T-helper 2 cell (primary cell): ENCODE measurements at places on chromosomes 4 and X.

GRCh38 chrX:149759824-149760223 lies 14.0 kb upstream of the HSFX1 start:
- no peak for DNase-seq

DNA sequence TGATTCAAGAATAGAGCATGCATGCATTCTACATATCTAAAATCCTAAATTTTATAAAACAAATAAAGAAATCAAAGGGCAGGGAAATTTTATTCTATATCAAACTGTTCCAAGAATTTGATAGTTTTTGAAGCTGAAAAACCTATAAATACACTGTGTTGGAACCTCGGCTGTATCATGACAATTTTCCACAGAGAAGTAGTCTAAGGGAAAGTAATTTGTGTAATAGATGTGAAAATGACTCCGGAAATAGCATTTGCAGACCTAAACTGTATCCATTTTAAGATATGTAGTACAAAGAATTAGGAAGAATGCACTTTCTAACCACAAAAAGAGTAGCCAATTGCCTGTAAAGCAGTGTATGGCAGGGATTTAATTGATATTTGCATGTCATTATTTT lies 112.5 kb upstream of the WDR17 start:
- no peak for DNase-seq

DNA sequence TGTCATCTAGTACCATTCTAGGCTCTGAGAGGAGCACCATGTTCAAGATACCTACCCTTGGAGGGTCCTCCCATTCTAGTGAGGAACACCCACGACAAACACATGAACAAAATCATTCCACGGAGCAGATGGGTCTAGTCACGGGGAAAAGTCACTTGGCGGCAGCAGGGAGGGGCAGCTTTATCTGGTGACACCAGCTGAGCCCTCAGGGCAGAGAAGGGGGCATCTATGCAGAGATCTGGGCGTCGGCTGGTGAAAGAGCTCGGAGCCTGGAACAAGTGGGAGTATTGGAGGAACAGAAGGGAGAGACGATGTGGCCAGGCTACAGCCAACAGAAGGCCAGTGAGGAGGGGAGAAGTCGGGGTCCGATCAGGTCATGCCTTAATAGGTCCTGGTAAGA lies 11.9 kb upstream of the PDHA1 start:
- no peak for DNase-seq

GRCh38 chrX:7294483-7294882 lies 146.5 kb upstream of the PUDP start:
- no peak for DNase-seq

GRCh38 chr4:40276546-40276945 lies 58.6 kb upstream of the CHRNA9 start:
- DNase-seq: no peak

DNA sequence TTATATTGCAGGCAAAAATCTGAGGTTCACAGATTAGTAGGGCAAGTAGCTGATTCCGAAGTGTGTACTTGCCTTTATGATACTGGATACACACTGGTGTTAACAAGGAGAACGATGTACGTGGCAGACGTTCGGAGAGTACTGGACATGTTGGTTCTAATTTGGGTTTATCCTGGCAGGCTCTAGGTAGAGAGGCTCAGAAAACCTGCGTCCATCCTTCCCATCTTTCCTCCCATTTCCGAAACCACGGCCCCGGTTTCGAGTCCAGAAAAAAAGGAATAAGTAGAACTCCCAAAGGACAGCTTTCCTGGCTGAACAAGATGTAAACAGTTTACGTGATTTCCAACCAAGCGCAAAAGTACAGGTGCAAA lies 351 bp upstream of the SLC30A9 start:
- DNase-seq: no peak

GRCh38 chr4:162841753-162842152 lies 324.9 kb downstream of the NAF1 start:
- no peak for DNase-seq

GRCh38 chr4:71553605-71554004 lies 214.8 kb downstream of the SLC4A4 start:
- no peak for DNase-seq

- DNase-seq: no peak
Observed at GRCh38 chr4:188821500-188821899, 682.3 kb downstream of the TRIML1 start.

DNA sequence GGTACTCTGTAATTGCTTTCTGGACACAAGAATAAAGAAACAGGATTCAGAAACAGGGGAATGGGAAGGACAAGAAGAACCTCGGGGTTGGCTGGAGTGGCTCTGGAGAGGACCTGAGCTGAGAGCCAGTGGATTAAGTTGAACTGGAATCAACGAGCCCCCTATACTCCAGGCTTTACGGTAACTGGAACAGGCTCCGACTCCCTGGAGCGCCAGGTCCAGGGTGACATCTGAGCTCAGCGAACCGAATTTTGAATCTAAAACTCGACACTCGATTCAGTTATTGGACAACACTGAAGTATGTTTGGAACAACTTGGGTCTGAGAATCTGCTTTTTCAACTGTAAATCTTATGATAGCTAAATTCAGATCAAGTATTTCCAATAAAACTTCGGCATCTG lies 23.9 kb downstream of the HMX1 start:
- DNase-seq: no peak

DNA sequence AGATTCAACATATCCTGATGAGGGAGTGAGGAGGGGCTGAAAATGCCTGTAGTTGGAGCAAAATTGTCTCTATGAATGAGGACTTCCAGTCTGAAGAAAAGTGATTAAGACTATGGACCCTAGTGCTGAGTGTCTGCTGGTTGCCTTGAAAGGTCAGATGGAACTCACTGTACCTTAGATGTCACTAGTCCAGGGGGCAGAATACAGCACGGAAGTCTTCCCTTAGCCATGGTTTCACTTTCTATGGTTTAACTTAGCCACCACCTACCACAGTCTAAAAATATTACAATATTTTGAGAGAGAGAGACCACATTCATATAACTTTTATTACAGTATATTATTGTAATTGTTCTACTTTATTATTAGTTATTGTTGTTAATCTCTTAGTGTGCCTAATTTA lies 223.1 kb downstream of the FMR1NB start:
- DNase-seq: no peak

GRCh38 chr4:16116493-16116990 lies 32.7 kb upstream of the PROM1 start:
- no peak for DNase-seq

- no peak for DNase-seq
Observed at GRCh38 chrX:140608111-140608510, 101.4 kb upstream of the LINC00632 start.

DNA sequence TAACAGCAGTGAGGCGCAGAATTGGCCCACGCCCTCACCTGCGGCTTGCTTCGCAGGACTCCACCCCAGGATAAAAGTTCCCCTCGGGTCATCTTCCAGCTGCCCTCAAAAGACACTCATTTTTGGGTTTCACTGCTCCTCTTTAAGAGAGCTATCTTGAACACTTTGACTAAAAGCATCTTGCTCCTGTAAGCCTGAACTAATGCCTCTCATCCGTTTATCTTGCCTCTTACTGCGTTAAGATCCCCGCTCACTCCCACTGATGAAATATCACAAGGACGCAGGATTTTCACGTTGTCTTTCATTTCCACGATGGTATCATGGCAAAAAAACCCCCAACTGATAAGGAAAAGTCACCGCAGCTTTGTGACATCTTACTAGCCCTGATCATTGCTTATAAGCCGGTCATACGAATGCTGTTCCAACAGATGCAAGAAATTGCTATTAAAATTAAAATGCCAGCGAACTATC lies 591 bp upstream of the ACSL4 start:
- no peak for DNase-seq

GRCh38 chr4:136357556-136357955 lies 1174.7 kb downstream of the PCDH18 start:
- DNase-seq: no peak

DNA sequence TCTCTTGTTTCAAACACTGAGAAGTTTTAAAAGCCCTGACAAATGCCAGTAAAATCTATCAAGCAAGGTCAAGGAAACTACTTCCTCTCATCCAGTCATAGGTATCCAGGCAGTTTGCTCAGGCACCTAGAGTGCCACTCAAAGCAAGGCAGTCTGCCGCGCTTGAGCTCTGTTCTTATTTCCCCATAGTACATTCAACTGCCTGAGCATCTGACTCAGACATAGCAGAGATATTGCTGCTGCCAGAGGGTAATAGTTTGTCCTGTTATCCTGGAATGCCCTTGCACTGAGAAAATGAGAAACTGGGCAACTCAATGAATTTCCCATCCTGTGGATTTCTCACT lies 16.1 kb upstream of the ATP8A1 start:
- peak; percentile 7 for DNase-seq

- no peak for DNase-seq
Observed at GRCh38 chr4:189785257-189785656, 155.4 kb upstream of the FRG1 start.

GRCh38 chr4:67746797-67747495 lies 7.2 kb downstream of the GNRHR start:
- no peak for DNase-seq

- DNase-seq: no peak
Observed at GRCh38 chrX:119817130-119817690, 25.8 kb upstream of the RPL39 start.

- DNase-seq: no peak
Observed at GRCh38 chr4:1872870-1873269, 1.7 kb downstream of the NSD2 start.

DNA sequence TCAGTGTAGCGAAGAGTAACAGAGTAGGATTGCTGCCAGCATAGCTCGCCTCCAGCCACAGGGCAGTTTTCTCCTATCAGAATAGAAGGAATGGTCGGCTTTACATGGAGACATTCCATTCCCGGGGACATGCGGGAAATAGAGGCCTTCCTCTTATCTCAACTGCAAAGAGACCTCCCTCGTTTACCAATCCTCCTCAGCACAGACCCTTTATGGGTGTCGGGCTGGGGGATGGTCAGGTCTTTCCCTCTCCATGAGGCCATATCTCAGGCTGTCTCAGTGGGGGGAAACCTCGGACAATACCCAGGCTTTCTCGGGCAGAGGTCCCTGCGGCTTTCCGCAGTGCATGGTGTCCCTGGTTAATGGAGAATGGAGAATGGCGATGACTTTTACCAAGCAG lies 285.0 kb downstream of the ASMT start:
- DNase-seq: no peak

- DNase-seq: no peak
Observed at GRCh38 chrX:134688839-134689238, 30.6 kb upstream of the PLAC1 start.

- peak; percentile 75 for DNase-seq
Observed at GRCh38 chrX:129843459-129844306, at the start of gene ZDHHC9. ZDHHC9 (minus strand) TSS chrX:129843886; CDS start chrX:129841945, 1,941 bp downstream.

DNA sequence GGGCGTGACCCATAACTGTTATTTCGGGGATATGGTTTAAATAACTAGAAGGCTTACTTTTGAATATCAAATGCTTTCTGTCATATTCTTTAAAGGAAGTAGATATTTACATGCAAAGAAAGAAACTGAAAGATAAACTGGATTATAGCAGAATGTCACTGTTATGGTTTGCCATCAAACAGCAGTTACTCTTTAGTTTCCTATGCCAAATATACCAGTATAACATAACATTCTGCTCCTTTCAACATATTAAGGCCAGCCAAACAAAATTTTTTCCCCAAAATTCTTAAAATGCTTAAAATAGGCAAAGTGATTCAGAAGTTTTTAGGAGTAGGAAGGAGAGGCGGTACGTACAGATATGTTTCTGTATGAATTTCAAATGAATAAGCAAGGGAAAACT lies 27.0 kb downstream of the KDM6A start:
- no peak for DNase-seq

DNA sequence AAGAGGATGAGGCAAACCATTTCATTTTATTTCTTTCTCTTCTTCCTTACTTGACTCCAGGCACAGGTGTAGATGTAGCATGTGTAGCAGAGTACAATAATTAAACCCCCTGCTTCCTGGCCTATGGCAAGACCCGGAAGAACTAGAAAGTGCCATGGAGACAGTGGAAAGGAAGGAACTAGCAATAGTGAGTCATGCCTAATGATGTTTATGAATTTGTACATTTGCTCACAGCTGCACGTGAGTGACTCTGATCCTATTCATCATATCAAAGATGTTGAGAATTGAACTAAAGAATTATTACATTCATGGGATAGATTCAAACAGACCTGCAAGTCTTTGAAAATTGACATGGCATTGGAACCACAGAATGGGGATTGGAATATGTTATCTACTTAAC lies 2233.9 kb upstream of the TENM3 start:
- DNase-seq: no peak

- no peak for DNase-seq
Observed at GRCh38 chr4:42371305-42372252, 25.7 kb upstream of the SHISA3 start.
